ENCODE measurements at places on chromosomes 1 and 21.
A peak's percentile ranks its signal among the peaks of the same experiment; 100 is the strongest.

DNA sequence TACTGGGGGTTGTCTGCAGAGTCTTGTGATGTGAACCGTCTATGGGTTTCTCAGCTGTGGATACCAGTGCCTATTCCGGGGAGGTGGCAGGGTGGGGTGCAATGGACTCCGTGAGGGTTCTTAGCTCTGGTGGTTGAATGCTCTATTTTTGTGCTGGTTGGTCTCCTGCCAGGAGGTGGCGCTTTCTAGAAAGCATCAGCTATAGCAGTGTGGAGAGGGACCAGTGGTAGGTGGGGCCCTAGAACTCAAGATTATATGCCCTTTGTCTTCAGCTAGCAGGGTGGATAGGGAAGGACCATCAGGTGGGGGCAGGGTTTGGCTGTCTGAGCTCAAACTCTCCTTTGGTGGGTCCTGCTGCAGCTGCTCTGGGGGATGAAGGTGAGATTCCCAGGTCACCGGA lies 127.3 kb upstream of the PLD5 start:
- DNase-seq = no peak

- no peak for DNase-seq
Observed at GRCh38 chr21:31555741-31556191, 103.7 kb upstream of the SOD1 start.

- no peak for DNase-seq
Observed at GRCh38 chr1:29496701-29497100, 260.4 kb downstream of the PTPRU start.

DNA sequence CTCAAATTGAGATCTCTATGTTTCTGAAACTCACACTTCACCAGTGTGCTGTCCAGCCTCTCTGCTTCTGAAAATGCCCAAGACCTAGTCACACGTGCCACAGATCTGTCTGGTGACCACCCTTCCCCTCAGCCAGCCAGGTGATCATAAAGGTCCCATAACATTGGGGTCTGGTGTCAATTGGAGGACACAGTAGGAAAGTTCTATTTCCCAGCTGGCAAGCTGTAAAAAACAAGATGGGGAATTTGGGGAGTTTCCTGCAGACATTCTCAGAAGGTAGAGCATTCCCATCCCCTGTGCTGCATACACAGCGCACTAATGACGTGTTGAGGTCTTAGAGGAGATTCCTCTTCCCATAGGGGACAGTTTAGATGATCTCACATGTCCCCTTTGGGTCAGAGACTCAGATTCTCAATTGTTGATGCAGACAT lies 50.1 kb downstream of the RPS6KA1 start:
- DNase-seq = no peak

DNA sequence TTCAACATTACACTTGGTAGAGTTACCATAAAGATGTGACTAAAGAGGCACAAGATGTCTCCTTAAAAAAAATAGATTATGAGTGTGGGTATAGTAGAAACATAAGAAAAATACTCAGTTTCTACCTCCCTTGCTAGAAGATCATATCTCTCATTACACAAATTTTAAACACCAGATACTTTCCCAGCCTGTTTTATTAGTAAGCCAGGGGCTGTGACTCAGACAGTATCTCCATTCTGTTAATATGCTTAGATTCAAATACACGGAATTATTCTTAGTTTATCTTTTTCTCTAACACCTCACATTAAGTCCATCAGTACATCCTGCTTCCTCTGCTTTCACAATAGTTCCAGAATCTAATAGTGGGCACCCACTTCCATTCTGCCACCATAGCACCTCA lies 561.8 kb upstream of the ADAMTS5 start:
- DNase-seq = no peak

DNA sequence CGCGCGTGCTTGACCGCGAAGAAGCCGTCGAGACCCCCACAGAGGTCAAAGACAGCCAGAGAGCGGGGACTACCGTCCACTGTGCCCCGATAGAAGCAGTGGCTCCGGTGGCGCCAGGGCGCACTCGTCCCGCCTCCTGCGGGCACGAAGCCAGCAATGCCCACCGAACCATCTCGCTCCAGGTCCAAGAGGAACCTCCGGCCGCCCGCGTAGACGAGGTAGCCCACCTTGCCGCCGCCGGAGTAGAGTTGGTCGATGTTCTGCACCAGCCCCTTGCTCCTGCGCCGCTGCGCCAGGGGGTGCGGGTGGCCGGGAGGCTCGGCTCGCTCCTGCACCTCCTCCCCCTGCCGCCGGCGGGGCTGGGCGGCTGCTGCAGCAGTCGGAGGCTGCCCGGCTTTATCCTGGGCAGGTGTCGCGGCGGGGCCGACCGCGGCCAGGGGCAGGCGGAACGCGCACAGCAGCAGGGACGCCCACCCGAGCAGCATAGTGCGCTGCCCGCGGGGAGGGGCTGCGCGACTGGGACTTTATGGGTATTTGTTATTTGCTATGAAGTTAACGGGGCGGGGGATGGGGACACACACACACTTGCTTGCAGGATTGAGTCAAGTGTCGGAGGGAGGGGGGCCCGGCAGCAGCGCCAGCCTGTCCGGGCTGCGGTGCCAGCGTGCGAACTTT lies 844 bp downstream of the ADAMTS5 start:
- peak; percentile 48 for DNase-seq

DNA sequence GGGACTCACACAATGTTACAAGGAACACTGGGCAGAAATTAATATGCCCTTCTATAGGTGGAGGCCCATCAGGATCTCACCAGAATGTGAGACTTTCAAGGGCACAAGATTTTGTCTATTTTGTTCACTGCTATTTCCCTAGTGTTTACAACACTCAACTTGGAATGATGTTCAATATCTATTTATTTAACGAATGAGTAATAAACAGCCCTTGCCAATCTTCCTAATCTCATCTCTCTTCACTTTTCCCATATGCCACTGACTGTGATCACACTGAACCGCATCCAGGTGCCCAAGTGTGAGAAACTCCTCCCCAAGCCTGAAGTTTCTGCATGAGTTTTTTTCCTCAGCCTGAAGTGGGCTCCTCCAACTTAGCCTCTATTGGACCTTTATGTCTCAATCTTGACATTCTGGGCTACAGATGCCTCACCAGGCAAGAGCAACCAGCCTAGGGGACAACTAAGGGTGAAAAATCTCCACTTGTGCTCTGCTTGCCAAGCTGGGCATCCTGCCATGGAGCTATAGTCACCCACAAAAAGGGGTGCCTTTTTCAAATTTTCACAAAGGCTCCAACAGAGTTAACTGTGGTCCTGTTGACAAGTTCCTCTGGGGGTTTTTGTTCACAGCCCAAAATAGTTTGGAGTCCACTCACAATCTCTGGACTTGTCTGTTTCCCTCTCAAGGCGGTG lies 105.6 kb downstream of the PLPP3 start:
- DNase-seq = no peak

DNA sequence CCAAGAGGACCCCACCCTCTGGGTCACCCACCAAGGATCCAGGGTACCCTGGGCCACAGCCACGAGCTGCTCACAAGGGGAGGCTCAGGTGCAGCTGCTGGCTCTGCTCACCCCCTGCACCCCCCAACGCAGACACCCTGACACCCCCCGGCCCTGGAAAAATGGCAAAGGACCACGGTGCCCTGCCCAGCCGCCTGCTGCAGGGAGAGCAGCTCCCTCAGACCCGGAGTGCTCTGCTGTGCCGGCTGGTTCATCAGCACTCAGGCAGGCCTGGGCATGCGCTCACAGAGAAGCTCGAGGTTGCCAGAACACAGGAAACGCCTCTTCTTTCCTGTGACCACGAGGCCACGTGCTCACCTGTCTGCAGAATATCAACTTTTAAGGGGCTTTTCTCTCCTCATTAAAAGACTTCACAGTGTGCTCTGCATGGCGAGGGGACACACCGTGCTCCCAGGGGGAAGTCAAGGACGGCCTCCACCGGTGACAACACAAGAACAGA lies 4.3 kb upstream of the C1QTNF12 start:
- DNase-seq = peak; percentile 42

- no peak for DNase-seq
Observed at GRCh38 chr1:19780267-19780877, 19.3 kb downstream of the TMCO4 start.

DNA sequence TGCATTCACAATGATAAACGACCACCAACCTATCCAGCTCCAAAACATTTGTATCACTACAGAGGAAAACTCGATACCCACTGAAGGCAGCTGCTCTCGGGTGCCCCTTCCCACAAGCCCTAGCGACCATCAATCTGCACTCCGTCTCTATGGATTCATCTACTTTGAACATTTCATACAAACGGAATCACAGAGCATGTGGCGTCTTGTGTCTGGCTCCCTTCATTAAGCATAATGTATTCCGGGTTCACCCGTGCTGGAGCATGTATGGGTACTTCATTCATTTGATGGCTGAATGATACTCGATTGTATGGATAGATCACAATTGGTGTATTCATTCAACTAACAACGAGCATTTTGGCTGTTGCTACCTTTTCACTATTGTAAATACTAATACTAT lies 340.2 kb downstream of the SMYD3 start:
- no peak for DNase-seq

DNA sequence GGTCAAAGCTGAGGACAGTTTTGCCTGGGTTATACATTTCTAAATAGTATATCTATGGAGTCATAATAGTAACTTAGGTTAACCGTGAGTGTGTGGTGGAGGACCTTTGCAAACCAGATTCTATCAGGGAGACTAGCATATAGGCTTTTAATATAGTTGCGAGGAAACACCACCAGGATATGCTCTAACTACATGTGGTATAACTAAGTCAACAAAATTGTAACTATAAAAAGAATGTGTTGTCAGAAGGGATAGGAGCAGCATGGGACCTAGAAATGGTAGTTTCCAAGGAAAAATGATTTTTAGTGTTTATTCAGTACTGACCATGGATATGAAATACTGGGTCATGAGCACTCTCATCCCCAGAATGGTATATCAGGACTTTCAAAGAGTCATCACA lies 338.1 kb downstream of the TGFB2 start:
- DNase-seq = no peak

- no peak for DNase-seq
Observed at GRCh38 chr1:165463978-165464377, 19.1 kb upstream of the RXRG start.

DNA sequence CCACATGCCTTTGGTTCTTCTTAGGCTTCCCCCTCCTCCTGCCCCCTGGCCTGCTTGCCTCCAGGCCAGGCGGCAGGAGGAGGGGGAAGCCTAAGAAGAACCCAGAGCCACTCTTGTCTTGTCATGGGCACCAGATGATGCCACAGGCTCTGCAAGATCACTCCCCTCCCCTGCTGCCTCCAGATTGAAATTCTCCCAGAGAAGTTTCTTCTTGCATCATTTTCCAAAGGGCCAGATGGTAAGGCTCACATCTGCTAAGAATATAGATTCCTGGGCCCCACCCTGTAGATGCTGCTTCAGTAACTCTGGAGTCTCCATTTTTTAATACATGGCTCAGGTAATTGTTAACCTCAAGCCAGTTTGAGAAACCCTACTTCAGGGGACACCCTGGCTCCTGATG lies 60.8 kb downstream of the FAM163A start:
- DNase-seq = no peak

- no peak for DNase-seq
Observed at GRCh38 chr1:1539310-1540089, 924 bp downstream of the TMEM240 start.

- DNase-seq = no peak
Observed at GRCh38 chr1:74729741-74730478, 2.9 kb downstream of the CRYZ start.

DNA sequence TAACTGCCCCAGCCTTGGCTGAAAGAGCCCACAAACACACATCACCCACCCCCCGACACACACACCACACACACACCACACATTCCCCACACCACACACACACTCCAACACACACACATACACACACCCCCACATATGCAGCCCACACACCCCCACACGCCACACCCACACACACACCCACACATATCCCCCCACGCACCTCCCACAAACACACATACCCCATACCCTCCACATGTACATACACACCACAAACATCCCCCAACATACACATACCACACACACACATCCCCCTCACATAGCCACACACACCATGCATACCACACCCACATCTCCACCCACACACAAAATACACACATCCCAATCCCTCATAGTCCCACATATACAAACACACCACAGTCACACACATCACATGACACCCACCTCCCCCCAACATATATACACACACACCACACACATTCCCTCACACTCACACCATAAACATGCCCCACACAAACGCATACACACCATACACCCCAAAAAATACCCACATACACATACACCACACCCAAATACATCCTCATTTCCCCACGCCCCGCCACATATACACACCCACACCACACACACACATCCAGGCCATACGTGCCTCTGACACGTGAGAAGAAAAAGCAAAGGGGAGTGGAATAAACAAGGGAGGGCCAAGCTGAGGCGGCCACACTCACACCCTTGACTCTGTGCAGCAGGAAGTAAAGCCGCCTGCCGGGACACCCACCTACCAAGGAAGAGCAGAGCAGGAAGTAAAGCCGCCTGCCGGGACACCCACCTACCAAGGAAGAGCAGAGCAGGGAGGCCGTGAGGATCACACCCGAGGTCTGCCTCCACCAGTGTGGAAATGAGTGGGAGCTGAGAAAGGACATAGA lies 53.7 kb downstream of the HSF2BP start:
- DNase-seq = no peak

GRCh38 chr1:180264595-180264994 lies 34.5 kb downstream of the LHX4 start:
- DNase-seq = no peak

- DNase-seq = no peak
Observed at GRCh38 chr1:3864884-3865283, 7.6 kb downstream of the DFFB start.

DNA sequence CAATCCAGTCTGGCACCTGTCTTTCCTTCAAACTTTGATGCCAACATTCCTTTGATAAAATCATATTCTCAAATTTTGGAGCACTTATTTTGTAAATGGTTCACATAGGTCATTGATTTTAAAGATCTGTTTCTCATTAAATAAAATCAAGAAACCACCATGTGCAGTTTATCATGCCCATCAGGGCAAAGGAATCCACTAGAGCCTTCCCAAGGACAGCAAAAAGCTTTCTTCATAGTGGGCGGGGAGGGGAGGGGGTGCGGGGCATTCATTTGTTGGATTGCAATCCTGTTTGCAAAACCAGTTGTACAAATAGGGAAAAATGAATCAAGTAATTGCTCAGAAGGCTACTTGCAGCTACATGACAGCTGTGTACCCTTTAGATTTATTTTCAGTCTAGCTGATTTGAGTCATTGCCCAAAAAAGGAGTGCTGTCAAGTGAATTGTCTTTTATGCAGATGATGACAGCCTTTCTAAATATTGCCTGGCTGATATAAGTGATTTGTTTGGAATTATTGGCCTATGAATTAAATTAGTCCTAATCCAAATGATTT lies 23.0 kb downstream of the LRRC8B start:
- no peak for DNase-seq

DNA sequence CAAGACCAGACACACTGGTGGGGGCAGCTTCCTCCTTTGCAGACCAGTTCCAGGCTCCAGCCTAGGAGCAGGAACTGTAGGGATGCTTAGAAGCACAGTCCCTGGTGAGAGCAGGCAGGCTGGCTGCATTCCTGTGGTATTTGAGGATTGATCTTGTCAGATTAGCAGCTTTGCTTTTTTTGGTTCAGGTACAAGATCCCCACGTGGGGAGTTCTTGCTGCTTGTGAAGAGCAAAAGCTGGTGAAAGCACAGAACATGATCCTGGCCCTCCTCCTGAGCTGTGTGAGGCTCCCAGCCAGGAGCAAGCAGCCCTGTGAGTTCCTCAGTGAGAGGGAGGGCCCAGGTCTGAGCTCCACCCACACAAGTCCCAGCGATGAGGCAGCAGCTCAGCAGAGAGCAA lies 75.3 kb upstream of the ARTN start:
- no peak for DNase-seq

- peak; percentile 62 for DNase-seq
Observed at GRCh38 chr1:225890346-225891228, 1.6 kb upstream of the LEFTY1 start.
